ENCODE measurements at places on chromosomes 6 and 20.

DNA sequence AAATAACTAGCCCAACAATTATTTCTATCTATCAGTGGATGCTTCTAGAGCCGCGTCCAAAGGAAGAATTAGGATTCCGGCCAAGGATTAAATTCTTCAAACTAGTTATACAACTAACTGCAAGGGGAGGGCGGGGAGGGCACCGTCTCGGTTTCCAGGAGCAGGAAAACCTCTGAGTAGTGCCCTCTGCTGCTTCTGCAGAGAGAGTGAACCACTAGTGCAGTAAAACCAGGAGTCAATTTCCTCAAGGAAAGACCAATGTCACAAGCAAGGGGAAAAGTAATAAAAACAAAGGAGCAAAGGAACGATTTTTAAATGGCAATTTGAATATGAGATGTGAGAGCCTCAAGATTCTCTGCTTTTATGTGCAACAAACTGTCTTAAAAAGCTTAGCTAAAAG, 16.5 kb upstream of the UBE2J1 start:
- DNase-seq: no peak

DNA sequence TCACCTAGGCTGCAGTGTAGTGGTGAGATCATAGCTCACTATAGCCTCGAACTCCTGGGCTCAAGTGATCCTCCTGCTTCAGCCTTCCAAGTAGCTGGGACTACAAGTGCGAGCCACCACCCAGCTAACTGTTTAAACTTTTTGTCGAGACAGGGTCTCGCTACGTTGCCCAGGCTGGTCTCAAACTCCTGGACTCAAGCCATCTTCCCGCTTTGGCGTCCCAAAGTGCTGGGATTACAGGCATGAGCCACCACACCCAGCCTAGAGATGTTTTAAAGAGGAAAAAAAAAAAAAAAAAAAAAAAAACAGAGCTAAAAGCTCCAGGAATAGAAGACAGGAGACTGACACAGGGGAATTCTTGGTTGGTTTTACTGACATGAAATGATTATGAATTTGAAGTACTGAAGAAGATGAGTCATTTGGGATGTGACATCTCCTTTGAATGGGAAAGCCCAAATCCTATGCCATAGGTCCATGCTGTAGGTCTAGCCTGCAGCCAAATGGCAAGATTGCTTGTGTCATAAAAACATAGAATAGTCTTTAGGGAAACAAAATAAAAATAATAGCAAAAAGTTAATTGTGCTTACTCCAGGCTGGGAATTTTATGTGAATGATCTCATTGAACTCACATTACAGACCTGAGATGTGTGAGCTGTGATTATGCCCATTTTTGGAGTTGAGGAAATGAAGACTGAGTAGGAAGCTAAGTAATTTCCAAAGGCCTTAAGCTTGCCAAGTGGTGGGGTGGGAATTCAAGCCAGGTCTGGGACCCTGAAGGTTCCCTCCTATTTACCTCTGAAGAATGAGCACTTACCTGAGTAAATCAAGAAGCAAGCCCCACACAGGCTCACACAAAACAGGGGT, 24.3 kb upstream of the NHSL1 start:
- DNase-seq: no peak

DNA sequence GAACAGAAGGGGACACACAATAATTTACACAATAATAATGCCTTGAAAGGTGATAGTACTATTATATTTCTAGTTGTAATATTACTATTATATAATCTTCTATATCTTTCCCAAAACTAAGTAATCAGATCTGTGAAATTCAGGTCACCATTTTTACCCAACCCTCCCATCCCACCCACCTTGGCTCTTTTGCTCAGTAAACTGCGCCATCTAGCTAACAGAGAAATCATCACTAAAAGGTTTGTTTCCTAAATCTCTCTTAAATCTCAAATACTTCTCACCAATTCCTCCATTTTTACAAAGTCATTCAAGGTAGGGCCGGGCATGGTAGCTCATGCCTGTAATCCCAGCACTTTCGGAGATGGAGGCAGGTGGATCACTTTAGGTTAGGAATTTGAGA, 83.4 kb downstream of the CDK19 start:
- no peak for DNase-seq

GRCh38 chr20:50877232-50877743, 53.9 kb downstream of the ADNP start:
- no peak for DNase-seq

GRCh38 chr6:27893836-27894807, 18.1 kb downstream of the OR2B2 start:
- peak; percentile 97 for DNase-seq

- peak; percentile 91 for DNase-seq
Observed at GRCh38 chr6:21928827-21929226, 335.3 kb downstream of the SOX4 start.

GRCh38 chr6:22657352-22657980, 88.1 kb downstream of the HDGFL1 start:
- no peak for DNase-seq

GRCh38 chr6:23983735-23984134, 142.3 kb upstream of the NRSN1 start:
- no peak for DNase-seq

GRCh38 chr6:107083047-107083768, 32.1 kb downstream of the BEND3 start:
- DNase-seq: no peak

DNA sequence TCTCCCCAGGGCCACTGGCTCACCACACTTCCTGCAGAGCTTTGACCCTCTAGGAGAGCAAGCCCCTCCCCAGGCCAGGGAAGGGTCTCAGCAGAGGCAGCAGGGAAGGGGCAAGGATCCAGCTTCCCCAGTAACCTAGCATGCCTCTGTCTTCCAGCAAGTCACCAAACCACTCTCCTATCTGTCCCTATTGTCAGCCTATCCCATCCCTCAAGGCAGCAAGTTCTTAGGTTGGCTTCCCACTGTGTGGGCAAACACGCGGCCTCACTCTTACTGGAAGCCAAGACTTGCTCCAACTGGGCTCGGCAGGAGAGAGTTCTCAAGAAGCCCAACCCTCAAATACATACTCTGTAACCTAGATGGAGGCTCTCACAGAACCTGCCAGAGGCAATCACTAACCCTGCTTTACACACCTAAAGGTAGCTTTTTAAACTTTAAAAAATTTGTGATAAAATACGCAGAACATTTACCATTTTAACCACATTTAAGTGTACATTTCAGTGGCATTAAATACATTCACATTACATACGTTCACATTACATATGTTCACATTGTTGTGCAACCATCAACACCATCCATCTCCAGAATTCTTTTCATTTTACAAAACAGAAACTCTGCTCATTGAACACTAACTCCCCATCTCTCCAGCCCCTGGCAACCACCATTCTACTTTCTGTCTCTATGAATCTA, 58.5 kb downstream of the MRPL14 start:
- DNase-seq: no peak

GRCh38 chr20:35739294-35740163, 2.5 kb downstream of the RBM39 start:
- no peak for DNase-seq

GRCh38 chr6:157184202-157185015, 138.9 kb downstream of the TMEM242 start:
- peak; percentile 60 for DNase-seq

DNA sequence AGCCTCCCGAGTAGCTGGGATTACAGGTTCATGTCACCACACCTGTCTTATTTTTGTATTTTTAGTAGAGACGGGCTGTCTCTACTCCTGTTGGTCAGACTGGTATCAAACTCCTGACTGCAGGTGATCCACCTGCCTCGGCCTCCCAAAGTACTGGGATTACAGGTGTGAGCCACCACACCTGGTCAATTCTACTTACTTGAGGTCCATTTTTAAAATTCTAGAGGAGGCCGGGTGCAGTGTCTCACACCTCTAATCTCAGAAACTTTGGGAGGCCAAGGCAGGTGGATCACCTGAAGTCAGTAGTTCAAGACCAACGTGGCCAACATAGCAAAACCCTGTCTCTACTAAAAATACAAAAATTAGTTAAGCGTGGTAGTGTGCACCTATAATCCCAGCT, 7.8 kb downstream of the RIPOR3 start:
- DNase-seq: no peak

GRCh38 chr20:14334306-14334930, 3.0 kb downstream of the FLRT3 start:
- DNase-seq: no peak

DNA sequence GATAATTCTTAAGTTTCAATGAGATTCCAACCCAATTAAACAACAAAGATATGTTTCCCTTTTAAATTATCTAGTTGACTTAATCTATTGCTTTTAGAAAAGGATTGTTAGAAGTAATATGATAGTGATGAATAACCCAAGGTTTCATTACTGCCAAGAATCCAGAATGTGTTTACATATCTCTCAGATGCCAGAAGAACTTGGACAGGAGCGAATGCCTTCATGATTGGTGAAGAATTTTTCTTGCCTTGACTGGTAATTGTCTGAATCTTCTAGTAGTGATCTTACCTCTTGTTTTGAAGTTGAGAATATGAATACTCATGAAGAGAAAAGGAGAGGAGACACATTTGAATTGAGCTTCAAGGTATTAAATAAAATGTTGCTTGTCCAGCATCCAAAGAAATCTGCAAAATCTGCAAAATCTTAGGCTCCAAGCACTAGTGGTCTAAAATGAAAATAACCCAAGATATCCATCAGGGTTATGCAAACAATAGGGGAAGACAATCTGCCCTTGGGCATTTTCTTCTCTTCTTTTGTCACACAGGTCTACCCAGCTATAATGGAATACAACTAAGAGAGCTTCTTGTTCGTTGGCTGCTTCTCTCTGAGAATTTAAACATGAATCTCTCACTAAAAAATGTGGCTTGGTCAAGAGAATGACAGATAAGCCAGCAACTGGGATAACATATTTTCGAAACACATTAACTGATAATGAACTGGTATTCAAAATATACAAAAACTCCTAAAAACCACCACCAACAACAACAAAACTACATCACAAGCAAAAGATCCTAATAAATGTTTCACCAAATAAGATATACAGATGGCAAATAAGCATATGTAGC, 928.9 kb downstream of the EYS start:
- no peak for DNase-seq

DNA sequence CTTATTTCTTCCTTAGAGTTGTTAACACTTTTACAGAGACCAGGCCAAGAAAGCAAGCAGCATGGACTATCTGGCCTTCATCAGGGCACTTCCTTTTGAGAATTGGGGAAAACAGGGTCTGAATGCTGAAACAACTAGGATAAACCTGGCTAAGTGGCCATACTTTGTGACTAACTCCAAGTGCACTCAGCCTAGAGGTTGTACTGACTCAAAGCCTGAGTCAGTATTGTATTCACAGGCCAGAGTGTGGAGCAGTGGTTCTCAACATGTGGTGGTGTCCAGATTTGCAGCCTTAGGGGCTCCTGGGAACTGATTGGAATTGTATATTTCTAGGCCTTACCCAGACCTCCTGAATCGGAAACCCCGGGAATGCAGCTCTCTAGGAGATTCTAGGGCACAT, 20.1 kb downstream of the SEC23B start:
- no peak for DNase-seq

- DNase-seq: no peak
Observed at GRCh38 chr6:31558631-31559500, 11.5 kb downstream of the NFKBIL1 start.

DNA sequence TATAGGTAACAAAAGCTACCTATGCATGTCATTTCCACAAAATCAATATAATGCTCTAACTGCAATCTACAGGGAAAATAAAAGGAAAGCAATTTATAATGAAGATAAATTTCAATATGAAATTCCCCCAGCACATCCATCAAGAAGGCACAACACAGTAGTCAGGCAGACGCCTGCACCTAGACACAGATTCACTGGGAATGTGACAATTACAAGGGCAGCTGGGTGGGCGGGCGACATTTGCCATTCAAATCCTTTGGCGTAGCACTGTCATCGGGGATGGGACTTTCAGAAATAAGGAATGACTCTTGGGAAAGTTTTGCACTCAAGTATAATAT, 60.4 kb downstream of the SULF2 start:
- DNase-seq: no peak

- no peak for DNase-seq
Observed at GRCh38 chr6:145608850-145609249, 126.5 kb downstream of the EPM2A start.

DNA sequence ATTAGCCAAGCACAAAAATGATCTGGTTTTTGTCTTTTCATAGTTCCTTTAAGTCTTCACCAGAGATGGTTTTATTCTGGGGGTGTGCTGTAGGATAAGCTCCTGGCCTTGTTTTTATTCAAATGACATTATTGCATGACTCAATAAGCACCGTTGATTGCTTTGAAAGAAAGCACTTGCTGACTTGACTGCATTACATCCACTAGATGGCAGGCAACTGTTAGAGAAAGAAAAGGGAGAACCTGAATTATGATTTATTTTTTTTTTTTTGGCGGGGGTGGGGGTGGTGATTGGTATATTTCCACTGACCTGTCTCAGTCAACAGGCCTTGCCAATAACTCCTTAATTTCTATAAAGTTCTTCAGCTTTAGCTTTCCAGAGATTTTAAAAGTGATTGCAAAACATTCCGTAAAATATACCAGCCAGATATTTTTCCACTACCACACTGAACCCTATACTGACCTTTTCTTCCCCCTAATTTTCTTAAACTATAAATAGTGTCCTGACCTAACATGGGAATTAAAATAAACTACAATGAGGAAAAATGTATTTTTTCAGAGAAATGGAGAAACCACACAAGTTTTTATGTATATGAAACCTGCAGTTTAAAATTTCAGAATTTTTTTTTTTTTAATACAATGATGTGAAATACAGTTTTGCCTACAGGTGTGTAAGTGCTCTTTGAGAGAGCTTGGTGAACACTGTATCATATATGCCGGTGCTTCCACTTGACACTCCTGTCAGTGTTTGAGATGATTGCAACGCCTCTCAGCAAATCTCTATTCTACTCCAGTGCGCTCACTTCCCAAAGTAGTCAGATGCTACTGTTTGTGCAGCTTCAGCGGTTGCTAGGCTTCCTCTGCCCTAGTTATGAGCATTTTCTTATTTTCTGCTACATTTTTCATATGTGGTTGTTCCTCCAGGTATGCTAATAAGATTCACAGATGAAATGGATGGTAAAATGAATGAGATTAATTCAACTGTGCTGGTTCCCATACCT, 274.3 kb downstream of the CD109 start:
- peak; percentile 2 for DNase-seq

DNA sequence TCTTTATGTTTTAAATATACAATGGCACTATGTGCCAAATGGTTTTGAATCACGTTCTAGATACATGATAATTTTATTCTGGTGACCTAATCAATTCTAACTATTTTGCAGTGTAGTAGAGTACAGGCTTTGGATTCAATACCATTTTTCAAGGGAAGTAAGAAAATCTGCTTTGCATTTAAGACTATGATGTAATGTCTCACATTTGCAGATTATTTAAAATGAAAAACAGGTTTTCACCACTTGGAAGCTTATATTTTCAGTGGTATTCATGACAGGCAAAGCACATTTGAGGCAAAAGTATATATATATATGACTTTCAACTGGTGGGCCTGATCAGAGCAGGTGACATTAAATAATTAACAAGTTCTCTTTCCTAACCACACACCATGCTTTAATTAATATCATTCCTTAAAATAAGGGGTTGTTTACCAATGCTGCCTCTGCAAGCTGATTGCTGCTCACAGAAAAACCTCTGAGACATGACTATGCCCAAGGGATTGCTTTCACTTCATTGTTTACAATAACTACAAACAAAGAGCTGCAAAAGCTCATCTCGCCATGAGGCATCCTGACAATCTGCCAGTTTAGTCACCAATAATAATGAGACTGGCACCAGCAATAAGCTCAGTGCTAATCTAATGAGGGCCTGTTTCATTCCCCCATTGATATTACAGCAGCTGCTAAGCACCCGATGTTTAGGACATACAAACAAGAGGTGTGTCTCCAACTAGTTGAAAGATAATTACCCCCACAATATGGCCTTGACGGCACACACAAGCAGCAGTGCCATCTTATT, 1176.0 kb upstream of the GJE1 start:
- DNase-seq: peak; percentile 39
